ENCODE measurements at places on chromosomes 5 and 9.

- DNase-seq, result peak; percentile 24
Measured at GRCh38 chr5:177382423-177383029, 1.7 kb upstream of the SLC34A1 start.

- no peak for DNase-seq
Measured at GRCh38 chr5:171432076-171432475, 12.6 kb downstream of the FGF18 start.

- no peak for DNase-seq
Measured at GRCh38 chr5:168427224-168427623, 59.0 kb upstream of the RARS1 start.

GRCh38 chr5:157719245-157719644 lies 12.0 kb upstream of the THG1L start:
- no peak for DNase-seq

- DNase-seq, result no peak
Measured at GRCh38 chr9:90801241-90801972, at the start of gene SYK. Gene SYK, plus strand, starts transcription at chr9:90801819. Its CDS starts 42,080 bp downstream, at chr9:90843899.

GRCh38 chr5:113489299-113489698 lies 1.0 kb upstream of the MCC start:
- DNase-seq, result peak; percentile 98

All from EH (cell line).